ENCODE measurements at places on chromosomes 2 and 18.

DNA sequence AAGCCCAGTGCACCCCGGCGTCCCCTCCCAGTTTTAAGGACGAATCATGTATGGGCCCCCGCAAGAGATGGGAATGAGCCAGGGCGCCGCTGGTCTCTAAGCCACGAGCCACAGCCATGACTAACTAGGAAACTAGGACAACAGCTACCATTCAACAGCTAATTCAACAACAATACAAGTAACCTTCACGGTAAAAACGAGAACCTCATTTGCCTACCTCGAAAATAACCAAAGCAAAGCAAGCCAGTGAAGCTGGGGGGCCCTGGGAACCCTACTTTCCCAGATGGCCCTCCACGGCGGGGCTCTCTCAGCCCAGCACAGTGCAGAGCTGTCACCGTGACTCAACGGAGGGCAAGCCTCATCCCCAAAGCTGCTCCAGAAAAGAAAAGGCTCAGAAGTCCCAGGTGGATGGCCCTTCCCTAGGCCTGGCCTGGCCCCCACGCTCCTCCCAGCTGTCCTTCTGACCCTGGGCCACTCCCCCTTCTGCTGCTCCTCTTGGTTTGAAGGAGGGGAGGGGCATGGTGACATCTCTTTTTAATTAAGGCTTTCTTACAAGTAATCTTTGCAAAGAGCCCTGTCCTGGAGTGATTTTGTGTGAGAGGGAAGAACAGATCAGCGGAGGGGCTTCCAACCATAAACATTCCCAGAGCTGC is 126.3 kb downstream of the HDAC4 start:
- DNase-seq: no peak

GRCh38 chr2:118665784-118666529 is 181.5 kb downstream of the EN1 start:
- DNase-seq: no peak

DNA sequence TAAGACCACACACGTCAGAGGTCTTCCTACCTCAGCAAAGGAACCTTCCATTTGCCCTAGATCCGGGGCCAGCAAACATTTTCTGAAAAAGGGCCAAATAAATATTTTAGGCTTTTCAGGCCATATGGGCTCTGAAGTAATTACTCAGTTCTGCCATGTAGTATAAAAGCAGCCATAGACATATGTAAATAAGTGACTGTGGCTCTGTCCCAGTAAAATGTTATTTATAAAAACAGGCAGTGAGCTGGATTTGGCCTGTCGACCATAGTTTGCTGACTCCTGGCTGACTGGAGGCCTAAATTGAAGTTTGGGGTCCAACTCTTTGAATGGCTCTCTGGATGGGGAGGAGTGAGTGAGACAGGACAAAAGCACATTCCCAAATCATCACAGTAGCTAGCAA is 49.5 kb downstream of the ABCB11 start:
- no peak for DNase-seq

- DNase-seq: no peak
Measured at GRCh38 chr2:45788401-45788800, 136.9 kb downstream of the PRKCE start.

DNA sequence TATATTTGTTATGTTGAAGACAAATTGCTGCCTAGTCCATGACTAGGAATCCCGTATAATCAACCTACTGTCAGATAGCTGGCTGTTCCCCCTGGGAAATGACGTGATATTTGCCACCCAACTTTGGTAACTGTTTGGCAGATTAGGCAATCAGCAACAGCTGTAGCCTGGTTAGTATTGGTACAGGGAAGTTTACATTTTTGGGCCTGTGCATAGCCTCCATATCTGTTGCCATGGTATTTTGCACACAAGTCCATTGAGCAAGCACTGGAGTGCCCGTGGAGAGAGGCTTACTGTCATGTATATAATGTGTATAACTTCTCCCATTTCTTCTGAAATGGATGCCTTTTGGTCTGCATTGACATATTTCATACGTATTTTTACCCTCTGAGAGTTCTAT is 27.7 kb downstream of the BIRC6 start:
- no peak for DNase-seq

GRCh38 chr2:23669413-23670244 is 257.3 kb downstream of the ATAD2B start:
- no peak for DNase-seq

- DNase-seq: no peak
Measured at GRCh38 chr2:62565309-62565908, 59.4 kb upstream of the TMEM17 start.

- DNase-seq: no peak
Measured at GRCh38 chr18:62763101-62763521, 47.8 kb downstream of the PHLPP1 start.

DNA sequence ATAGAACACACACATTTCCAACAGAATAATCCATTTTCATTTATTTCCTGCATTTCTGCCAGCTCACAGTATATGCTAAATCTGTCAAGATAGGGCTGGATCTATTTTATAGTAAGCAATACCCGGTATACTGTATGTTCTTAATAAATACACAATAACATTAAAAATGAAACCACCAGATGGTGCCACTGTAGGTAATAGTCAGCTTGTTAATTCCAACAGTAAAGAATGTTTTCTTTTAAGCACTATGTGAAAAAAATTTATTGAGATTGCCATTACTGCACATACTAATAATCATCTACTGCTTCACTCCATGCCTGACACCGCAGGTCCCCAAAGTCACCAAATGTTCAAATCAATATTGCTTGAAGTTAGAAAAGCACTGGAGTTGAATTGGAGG is 131.5 kb upstream of the PGAP1 start:
- no peak for DNase-seq

DNA sequence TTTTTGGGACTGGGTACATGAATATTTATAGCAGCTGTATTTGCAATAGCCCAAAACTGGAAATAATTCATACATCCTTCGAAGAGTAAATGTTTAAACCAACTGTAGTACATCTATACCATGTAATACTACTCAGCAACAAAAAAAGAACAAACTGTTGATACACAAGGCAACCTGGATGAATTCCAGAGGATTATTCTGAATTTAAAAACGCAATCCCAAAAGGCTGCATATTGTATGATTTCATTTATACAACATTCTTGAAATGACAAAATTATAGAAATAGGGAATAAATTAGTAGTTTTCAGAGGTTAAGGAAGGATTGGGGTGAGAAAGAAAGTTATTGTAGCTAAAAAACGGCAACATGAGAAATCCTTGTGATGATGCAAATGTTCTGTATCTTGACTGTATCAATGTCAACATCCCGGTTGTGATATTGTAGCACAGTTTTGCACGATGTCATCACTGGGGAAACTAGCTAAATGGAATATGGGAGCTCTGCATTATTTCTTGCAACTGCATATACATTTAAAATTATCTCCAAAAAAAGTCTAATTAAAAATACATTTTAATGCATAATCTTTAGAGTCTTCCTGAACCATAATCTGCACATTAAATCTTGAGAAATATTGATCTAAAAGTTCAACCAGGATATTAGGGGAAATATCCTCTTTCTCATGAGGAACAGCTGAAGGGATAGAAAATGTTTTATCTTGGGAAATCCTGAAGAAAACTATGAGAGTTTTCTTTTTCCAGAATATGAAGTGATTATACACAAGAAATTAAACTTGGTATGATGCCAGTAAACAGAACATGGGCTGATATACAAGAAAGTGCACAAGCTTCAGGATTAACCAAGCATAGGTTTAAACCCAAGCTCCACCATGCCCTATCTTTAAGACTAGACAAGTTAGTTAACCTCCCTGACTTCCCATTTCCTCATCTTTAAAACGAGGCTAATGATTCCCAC is 21.9 kb downstream of the EVA1A start:
- no peak for DNase-seq

DNA sequence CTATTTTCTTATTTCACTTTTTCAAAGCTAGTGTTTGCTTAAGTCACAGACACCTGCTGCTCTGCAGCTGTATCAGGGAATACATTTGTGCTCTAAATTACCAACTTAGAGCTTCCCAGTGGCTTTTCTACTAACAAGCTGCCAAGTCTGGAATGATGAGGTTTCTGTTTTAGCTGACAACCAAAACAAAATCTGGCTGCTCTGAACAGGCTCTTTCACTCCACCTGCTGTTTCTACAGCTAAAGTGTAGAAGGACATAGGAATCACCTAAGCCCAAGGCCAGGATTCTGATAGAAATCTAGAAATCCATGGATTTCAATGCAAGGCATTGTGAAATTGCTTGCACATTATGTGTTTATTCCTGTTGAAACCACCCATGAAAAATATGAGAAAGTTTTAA is 201.2 kb downstream of the SUCLG1 start:
- no peak for DNase-seq

DNA sequence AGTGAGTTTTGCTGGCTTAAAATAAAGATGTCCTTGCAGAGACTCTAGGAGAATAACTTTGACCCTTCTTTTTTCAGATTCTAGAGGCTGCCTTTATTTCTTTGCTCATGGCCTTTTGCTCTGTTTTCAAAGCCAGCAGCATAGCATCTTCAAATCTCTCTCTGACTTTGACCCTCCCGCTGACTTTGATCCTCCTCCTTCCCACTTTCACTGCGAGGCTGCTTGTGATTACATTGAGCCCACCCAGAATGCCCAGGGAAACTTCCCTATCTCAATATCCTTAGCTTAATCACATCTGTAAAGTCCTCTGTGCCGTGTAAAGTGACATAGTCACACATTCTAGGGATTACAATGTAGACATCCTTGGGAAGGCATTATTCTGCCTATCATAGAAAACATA is 23.9 kb downstream of the TACR1 start:
- DNase-seq: no peak

GRCh38 chr2:156098506-156098905 is 234.0 kb downstream of the NR4A2 start:
- no peak for DNase-seq

- DNase-seq: no peak
Measured at GRCh38 chr2:187614756-187615155, 60.5 kb upstream of the TFPI start.

GRCh38 chr2:24199968-24200590 is 25.2 kb downstream of the FAM228A start:
- no peak for DNase-seq

GRCh38 chr18:48229552-48229981 is 179.6 kb downstream of the ZBTB7C start:
- no peak for DNase-seq

DNA sequence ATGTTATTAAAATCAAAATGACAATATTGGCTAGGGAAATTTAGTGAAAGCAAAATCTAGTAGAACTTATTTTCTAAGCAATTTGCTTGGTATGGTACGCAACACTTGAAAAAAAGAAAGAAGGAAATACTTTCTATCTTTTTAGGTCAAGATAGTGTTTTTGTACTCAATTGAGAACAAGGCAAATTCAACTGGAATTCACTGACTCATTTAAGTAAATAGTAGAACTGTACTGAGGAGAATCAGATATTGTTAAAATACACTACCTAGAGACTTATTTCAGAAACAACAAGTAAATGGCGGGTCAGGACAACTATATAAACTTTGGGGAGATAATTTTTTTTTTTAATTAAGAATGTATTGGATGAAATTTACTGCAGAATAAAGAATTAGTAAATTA is 18.9 kb downstream of the ZRANB3 start:
- DNase-seq: no peak

DNA sequence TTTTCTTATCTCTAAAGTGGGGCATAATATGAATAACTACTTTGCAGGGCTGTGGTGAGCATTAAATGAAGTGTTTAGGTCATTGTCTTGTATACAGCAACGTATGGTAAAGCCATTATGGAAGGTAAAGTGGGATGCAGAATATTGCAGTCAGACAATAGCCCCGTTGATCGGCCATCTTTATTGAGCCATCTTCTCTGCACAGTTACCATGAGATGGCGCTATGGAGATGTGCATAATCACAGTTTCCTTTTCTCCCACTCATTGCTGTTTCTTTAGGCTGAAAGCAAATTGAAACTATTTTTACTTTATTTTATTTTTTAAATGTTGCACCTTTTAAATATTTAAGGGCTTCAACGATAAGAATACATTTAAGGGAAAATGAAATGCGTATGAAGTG is 108.9 kb downstream of the THSD7B start:
- no peak for DNase-seq
